ENCODE measurements at places on chromosomes 7 and 10.

DNA sequence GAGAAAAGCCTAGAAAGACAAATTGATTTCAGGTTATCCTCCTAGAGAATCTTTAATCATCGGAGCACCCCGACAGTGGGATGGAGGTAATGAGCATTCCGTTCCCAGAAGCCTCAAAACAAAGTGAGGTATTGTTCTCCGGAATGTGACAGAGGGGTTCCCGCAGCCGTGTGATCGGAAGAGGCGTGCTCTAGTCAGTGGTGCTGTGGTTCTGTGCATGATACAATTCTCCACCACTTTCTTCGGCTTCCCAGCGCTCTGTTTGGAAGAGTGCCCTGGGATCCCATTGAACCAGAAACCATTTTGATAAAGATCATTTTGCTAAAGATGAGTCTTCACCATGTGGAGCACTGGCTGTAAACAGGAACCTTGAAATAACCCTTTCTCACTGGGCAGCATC is 434.6 kb downstream of the PAXIP1 start:
- no peak for DNase-seq

DNA sequence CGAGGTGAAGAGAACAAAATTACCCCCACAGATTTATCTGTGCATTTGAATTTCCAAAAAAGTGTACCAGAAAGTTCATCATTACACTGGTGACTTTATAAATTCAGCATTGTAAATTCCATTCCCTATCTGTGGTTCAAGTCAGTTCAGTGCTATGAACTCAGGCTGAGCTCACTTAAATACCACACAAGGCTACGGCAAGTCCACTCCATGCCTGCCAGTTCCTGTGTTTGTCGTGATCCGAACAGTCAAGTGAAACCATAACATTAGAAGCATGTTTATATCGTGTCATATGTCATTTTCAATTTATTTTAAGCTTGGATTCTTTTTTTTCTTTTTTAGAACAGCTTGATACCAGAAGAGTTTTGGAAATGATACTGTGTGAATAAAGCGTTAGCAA is 14.8 kb downstream of the MBL2 start:
- peak; percentile 36 for DNase-seq

DNA sequence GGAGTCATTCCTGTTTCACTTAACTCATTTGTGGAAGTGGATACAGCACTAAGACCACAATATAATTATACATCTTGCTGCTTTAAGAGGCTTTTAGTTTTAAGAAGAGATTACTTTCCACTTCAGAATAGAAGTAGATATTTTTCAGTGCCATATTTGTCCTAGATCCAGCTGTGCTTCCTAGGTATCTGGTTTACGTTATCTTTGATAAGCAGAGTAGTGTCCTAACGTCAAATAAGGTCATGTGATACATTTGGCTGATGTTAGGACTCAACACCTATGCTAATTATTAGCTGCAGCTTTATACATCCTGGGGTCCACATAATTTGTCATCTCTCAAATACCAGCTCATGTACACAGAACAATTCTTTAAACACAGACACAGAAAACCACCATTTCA is 196.2 kb upstream of the SMIM30 start:
- no peak for DNase-seq

- peak; percentile 17 for DNase-seq
Observed at GRCh38 chr10:61589547-61590243, 73.0 kb upstream of the CABCOCO1 start.

GRCh38 chr7:108136191-108136688 is 6.1 kb upstream of the LAMB4 start:
- no peak for DNase-seq

GRCh38 chr10:128180843-128181242 is 54.6 kb upstream of the MKI67 start:
- DNase-seq: no peak

DNA sequence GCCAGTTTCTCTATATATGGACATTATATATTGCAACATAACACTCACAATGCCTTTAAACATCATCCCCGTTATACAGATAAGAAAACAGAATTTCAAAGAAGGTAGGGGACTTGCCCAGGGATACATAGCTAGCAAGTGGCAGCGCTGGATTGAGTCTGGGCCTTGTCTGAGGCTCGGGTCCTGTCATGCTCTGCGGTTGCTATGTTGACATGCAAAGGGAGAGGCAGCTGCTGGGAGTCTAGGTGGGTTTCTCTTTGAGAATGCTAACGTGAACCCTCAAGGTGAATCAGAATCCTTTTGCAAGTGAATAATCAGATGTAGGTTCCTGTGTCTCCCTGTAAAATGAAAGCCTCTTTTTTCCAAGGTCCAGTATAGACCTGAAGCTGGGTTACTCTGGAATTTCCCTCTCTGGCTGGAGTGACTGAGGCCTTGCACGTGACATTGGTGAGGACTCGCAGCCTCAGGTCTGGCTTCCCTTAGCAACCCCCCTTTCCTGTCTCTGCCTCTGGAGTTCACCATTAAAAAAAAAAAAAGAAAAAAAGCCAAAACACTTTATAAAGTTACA is 38.9 kb downstream of the TCF7L2 start:
- DNase-seq: no peak

GRCh38 chr10:74186678-74187077 is 35.7 kb downstream of the ADK start:
- DNase-seq: peak; percentile 27

- DNase-seq: no peak
Observed at GRCh38 chr10:28971255-28971654, 293.9 kb downstream of the BAMBI start.

GRCh38 chr10:128744811-128745305 is 618.6 kb upstream of the MKI67 start:
- no peak for DNase-seq

GRCh38 chr7:73809467-73809951 is 21.3 kb upstream of the CLDN4 start:
- no peak for DNase-seq

GRCh38 chr7:174716-175115 is 17.7 kb upstream of the FAM20C start:
- DNase-seq: no peak

DNA sequence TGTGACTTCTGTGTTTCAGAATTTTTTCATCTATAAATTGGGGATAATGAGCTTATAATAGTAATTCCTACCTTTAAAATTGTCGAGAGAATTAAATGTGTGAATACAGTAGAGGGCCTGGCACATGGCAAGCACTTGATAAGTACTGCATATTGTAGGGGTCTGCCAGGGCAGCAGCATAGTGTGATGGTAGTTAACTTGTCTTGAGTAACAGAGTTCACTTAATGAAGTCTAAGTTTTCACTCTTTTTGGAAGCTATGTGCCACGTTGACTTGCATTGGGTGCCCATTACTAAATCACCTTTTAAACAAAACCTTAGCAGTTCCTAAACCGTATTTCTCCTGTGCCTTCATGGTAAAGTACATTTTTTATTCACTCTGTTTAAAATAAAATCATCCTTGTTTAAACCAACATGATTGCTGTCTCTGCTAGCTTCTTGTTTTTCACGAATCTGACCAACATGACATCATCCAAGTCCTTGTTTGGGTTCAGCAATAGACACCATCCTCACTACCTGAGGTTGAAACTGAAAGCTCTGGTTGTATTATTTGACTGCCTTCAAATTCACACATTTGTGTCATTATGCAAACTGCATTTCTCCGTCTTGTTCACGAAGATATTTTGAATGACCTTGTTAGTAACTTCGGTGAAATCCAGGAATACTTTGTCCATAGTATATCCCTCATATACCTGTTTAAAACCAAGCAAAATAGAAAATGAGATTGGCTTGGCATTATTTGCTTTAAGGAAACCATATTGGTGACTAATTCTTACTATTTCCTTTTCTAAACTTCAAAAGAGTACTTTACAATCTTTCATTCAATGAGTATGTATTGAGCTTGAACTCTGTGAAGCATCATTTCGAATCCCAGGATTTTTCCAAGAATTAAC is 340.2 kb downstream of the SUGCT start:
- DNase-seq: no peak

DNA sequence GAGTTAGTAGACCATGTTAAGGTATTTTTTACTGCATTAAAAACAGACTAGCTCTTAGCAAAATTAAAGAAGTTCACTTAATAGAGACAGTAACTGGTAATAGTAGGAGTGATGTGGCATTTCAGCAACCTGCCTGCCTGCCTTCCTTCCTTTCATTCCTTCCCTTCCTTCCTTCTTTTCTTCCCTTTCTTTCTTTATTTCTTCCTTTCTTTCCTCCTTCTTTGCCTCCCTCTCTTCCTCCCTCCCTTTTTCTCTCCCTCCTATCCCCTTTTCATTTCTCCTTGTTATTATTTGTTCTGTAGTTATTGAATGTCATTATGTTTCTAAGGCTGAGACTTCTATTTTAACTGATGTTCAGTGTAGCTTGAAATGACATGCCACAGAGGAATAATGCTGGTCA is 146.5 kb upstream of the WNT16 start:
- DNase-seq: no peak

GRCh38 chr7:113421696-113422330 is 303.5 kb upstream of the SMIM30 start:
- DNase-seq: peak; percentile 78

GRCh38 chr7:151460474-151460855 is 20.5 kb upstream of the CRYGN start:
- no peak for DNase-seq

Measured in EH (cell line).